NCI-H1417 (cell line): ENCODE measurements at places on chromosomes 2 and 18.

DNA sequence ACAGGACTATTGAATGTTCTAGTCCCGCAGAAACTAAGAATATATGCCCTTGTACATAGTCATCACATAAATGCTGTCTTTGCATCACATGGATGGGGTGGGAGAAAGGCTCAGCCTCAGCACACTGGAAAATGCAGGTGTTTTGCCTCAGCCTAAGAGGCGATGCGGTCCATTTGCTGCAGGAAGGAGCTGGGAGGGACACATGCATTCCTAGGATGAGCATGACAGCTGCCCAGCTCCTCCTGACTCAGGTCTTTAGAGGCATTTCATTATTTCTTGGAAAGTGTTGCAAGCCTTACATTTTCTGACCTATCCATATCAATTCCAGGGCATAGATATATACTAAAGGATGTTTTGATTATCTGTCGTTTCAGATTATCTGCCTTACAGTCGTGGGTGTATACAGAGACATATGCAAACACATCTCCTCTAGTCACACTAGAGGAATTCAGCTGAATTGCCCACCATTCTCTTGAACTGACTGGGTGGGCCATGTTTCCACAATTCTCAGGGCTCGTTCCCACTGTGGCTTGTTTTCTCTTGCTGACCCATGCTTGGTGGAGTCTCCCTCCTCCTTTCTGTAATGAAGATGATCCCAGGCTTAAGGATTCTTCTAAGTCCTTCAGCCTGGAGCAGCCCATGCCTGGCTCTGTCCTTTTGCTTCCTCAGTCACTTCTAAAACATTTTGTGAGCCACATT lies 156.9 kb downstream of the SETBP1 start:
- DNase-seq, result peak; percentile 73

DNA sequence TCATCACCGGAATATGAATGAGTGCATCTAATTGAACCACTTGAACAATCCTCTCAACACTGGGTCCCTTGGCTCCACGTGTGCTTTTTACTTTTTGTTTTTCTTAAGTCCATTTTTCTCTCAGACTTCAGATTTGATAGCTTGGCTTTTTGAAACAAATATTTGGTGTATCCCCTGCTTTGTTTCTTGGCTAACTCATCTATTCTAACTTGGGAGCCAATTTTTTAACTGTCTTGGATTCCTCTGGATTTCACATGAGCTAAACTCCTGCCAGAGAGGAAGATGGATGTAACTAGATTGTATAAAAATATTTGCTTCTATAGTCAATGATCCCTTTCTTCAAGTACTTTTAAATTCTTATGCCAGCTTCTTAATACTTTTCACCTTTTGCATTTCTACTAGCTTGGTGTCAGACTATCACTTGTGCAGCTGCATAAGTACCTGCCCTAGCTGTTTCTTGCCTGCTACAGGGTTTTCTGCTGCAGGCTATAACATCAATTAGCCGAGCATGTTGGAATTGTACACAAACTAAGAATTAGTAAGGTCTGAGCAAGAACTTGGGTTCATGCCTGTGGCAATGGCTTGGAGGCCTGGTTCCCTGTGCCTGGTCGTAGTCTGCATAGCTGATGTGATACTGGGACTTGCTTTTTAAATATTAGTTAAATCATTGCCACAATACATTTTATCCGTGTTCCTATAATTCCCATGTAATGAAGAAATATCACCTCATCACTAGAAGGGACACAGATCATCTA lies 281.5 kb downstream of the EN1 start:
- DNase-seq, result no peak

GRCh38 chr2:241547781-241548450 lies 10.6 kb upstream of the BOK start:
- no peak for DNase-seq

DNA sequence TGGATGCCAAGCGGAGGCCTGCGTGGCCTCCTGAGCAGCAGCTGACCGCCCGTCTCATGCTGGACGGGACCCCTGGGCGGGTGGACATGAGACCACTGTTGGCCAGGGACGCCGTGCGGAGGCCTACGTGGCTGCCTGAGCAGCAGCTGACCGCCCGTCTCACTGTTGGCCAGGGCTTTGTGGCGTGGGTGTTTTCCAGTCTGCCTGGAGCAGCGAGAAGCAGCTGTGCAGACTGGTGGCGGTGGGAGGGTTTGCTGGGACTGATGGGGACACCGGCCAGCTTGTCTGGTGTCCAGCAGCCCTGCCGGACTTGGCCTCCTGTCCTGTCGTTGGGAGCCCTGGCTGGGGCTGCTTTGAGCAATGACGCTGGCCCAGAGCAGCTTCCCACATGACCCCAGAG lies 5.8 kb upstream of the D2HGDH start:
- no peak for DNase-seq

DNA sequence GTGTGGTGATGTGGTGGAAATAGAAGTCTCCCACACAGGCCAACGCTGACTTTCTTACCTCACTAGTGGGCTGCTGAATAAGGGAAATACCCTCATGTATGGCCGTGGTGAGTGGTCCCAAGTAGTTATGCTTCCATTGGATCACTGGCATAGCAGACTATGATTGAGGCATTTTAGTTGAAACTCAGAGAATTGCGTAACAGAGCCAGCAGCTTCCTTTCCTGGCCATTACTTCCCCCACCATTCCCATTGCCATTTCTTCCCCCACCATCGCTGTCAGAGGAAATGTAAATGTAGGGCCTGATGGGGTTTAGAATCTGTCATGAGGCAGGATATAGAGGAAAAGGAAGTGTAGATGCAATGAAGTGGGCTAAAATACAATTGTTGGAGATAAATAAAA lies 209.5 kb downstream of the KCNH7 start:
- no peak for DNase-seq

- no peak for DNase-seq
These were observed 70.9 kb downstream of the ODC1 start for GRCh38 chr2:10377052-10377746.

GRCh38 chr2:77839102-77839501 lies 316.9 kb upstream of the LRRTM4 start:
- no peak for DNase-seq

DNA sequence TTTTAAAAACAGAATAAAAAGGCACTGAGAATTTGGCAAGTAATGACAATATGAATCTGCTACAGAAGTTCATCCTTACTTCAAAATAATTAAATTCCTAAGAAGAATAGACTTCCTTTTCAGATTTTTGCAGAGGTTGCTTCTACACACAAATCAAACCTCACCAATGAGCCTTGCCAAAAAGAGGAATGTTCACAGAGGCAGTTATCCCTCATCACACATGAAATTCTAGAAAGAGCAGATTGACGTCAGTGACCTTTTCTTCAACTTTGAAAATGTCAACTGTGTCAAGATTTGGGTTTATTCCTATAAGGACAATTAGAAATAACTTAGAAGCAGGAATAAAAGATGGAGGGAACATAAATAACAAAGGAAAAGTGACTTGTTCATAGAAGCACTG lies 64.6 kb downstream of the MBD2 start:
- no peak for DNase-seq

DNA sequence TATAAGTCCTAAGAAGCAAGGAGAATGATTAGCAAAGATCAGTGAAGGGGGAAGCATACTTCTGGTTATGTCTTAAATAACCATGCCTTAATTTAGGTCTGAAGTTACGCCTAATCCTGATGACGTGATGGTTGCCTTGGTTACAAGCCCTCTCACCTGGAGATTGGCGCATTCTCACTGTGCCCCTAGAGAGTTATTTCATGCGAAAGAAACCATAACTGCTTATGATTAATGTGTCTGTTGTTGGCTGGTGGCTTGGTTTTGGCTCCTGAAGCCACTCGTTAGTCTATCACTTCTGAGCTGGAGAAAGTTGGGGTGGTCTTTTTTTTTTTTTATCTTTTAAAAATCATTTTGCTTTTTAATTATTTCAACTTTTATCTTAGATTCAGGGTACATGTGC lies 47.0 kb downstream of the TNFRSF11A start:
- DNase-seq, result peak; percentile 79

- no peak for DNase-seq
These were observed 4.1 kb downstream of the NEMP2 start for GRCh38 chr2:190530248-190530900.

DNA sequence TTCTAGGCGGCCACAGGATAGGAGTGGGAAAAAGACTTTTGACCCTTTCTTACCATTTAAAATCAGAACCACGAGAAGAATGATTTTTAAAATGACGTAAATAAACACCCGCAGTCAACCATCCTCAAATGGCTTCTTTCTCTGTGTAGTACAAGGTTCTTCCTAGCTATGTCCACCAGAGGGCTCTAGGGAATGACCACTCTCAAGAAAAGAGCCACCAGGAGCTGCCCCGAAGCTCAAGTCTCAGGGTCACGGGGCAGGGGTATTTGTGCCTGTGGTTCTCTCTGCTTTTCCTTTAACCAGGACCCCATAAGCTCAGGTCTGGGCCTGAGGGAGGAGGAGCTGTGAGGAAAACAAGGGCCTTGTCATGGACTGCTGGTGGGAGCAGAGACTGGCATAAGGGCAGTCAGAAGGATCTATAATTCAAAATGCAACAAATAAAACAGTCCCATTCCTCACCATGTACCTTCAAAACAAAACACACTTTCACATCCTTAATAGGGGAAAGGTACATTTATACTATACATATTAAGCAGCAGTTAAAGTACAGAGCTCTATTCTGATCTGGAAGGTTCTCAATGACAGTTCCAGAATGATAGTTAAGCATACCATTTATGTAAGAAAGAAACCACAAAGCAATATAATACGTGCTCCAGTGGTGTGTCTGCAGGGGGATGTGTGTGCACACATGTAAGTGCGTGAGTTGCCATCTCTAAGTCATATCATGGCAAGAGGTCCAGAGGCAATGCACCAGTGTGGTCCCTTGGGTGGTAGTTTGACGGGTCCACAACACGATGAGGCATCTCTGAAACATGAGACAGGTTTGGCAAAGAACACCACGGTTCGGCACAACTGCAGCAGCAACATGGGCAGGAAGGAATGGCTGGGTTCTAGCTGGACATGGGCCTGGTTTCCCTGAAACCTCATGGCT lies 18.6 kb downstream of the LYPD1 start:
- DNase-seq, result peak; percentile 40

DNA sequence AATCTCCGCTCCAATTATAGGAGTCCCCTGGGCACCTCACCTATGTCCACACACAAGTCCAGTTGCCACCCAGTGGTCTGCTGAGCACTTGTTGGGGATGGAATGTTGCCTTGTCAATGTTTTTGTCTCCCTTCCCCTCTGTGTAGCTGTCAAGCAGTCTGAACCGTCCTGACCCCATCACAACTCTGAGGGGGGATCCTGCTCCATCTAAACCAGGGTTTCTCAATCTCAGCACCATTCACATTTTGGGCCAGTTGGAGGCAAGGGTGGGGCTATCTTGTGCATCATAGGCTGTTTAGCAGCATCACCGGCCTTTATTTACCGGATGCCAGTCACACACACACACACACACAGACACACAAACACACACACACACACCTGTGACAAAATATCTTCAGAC lies 53.0 kb downstream of the CYP26B1 start:
- no peak for DNase-seq
